Nucleus accumbens (tissue), 56 donors: ENCODE measurements at places on chromosomes 6 and 20.

DNA sequence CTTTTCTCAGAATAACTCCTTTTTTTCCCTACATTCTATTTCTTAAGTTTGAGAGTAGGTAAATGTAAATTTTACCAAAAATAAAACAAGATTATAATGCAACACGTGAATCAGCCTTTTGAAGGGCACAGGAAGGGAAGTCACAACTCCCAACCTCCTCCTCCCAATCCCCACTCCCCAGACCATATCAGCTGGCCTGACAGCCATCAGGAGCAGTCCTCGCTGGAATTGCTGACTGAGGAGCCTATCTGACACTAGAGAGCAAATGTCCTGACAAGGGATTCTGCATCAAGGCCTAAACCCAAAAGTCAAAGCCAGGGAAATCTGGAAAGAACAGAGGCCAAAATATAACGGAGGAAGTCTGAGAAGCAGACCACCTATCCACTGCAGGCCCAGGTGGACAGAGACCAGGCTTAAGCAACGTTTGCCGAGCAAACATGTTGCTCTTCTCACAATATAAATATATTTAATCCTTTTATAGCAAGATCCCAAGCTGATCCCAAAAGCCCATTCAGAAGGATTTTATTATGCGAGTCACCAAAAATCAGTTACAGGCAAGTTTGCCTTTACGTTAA lies 2.5 kb downstream of the RRAGD start:
- DNase-seq = no peak

DNA sequence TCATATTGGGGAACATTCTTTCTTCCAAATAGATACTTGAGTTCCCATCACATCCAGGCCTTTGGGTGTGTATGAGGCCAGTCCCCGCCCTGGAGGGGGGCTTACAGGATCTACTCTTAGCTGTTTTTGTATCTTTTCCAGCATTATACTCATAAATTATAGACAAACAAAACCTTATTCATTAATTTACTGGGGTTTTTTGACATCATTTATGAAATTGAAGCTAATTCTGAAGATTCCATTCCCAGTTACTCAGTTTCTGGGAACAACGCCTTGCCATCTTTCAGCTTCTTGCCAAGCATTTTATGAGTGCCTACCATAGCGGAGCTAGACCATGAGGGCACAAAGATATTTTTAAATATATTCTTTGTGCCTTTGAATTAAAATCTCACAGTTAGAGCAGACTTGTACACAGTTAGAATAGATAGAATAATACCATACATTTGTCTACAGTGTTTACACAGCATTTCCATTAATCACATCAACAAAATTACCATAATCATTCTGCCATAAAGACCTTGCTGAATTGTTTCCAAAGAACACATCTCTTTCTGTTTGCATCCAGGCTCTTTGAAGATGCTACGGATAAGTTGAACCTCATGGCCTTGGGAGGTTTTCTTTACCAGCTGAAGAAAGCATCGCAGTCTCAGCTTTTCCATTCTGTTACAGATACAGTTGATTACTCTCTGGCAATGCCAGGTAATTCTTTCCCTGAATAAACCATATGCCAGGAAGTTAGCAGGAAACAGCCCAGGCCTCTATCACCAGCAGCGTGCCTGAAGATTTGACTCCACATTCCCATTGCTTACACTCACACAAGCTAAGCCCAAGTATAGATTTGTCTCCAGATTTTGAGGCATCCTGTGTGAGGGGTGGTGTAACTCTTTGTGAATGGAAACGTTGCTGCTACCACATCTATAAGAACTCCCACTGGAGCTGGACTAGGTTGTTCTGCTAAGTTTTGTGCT lies 75.4 kb upstream of the PBOV1 start:
- DNase-seq = no peak

DNA sequence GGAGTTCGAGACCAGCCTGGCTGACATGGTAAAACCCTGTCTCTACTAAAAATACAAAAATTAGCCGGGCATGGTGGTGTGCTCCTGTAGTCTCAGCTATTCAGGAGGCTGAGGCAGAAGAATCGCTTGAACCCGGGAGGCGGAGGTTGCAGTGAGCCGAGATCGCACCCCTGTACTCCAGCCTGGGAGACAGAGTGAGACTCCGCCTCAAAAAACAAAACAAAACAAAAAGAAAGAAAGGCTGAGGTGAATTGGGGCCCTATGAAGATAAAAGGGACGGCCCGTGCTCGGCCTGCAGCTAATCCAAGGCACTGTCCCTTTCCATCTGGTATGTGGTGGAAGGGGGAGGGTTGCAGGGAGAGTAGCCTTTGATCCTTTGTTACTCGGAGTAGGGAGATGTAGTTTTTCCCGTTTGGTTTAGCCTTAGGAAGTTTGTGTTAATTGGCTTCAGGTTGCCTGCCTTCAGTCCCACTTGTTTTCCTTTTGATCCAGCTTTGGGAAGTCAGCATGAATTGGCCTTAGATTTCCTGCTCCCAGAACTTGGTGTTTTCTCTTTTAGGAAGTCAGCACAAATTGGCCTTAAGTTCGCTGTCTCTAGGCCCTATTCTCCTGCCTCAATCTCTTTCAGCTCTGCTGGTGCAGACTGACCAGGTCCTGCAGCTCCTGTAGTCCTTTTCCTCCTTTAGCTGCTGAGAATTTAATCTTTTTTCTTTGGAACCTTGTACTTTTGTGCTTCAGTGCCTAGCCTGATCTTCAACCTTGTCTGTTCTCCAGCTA lies 36.1 kb upstream of the PAQR8 start:
- DNase-seq = no peak

- DNase-seq = no peak
Observed at GRCh38 chr20:19924255-19924654, 92.9 kb upstream of the NAA20 start.

GRCh38 chr6:150032598-150032997 lies 7.3 kb upstream of the RAET1L start:
- DNase-seq = no peak

- DNase-seq = no peak
Observed at GRCh38 chr20:63639093-63639975, 12.4 kb upstream of the GMEB2 start.

GRCh38 chr20:24792641-24793495 lies 156.2 kb upstream of the CST7 start:
- DNase-seq = no peak

GRCh38 chr6:2035046-2035445 lies 210.4 kb downstream of the GMDS start:
- DNase-seq = no peak

- no peak for DNase-seq
Observed at GRCh38 chr6:162728706-162729105, 932 bp downstream of the PACRG start.

DNA sequence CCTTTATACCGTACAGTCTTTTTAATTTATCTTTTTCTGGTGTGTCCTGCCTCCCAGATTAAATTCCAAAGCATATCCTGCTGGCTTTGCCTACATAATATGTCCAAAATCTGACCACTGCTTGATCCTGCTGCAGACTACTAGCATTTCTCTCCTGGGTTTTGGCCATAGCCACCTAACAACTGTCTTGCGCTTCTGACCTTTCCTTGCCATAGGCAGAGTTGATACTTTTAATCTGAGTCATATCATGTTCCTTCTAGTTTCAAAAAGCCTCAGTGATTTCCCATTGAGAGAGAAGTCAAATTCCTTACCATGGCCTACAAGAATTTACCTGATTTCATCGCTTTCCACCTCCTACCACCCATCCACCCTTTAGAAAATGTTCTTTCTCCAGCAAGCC lies 104.8 kb downstream of the BCKDHB start:
- no peak for DNase-seq

DNA sequence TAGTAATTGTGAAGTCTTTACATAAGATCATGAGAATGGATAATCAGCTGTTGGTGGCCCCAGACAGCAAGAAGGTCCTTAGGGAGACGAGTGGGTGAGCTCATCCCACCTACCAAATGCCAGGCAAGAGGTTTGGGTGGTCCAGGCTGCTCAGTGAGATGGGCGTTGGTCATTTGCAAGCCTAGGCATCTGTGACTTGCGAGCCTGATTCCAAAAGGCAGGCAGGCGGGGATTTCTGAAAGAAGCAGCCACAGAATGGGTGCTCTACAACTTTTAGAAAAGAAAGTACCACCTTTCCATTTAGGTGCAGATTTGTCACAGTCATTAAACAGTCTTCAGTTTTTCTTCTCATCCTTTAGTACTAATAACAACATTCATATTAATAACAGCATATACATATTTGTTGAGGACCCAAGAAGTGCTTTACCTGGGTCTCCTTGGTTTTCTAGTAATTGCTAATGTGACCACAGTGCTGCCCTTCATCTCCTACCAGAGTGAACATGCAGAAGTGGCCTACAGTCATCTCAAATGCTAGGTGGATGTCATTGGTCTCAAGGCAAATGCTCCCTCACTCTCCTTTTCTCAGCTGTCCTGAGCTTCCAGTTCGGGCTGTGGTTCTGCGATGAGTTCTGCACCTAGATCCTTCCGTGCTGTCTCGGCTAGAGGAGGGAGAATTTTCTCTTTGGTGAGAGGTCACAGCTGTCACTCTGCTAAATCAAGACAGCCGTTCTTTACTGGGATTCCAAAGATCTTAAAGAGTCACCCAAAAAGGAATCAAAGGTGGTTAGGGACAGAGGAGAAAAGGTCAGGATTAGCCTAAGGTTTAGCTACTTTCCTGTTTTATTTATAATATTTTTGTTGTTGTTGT lies 2.7 kb downstream of the WRNIP1 start:
- no peak for DNase-seq

GRCh38 chr6:43263314-43264178 lies 20.3 kb downstream of the TTBK1 start:
- no peak for DNase-seq

GRCh38 chr20:38957915-38958485 lies 4.1 kb upstream of the DHX35 start:
- no peak for DNase-seq

DNA sequence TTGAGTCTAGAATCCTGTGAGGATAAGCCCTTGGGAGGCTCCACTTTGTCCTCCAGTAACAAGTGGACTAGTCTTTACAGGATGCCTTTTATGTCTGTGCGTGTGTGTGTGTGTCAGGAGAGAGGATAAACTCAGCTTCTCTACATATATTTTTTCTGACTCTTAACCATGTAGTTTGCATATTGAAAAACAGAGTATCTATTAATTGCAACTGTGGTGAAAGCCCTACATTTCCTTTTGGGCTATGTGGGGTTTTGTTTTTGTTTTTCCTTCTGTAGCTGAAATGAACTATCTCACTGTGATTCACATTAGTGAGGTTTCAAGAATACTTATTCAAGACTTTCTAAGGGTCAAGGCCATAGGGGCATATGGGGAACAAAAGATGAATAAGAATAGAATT lies 17.7 kb downstream of the TPBG start:
- no peak for DNase-seq

DNA sequence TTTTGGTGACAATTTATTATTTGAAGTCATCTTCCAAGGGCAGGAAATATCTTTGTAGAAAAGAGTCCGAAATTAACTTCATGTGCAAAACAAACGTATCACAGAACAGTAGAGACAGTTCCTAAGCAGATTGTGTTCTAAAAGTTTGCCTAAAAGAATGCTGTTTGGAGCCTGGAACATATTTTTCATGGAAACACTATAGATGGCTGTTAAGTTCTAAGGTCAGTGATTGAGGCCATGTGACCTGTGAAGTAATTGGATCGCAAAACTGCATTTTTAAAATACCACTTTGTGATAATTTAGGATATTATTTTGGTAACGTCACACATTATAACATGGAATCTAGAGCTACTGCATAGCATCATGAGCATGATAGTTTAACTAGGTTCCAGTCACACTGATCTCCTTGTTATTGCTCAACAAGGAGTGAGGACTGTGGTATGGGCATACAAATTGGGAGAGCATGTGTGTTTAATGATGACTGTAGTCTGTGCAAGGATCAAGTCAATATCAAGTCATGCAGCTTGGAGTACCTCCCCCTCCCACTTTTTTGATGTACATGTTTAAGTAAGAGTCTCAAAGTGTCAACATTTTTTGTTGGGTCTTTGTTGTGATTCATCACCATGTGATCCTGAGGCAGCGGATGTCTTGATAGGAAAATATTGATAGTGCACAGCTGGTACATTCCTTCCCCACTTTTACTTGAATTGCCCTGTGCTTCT lies 609.3 kb upstream of the CITED2 start:
- no peak for DNase-seq
